ENCODE measurements at places on chromosomes 7 and 10.

DNA sequence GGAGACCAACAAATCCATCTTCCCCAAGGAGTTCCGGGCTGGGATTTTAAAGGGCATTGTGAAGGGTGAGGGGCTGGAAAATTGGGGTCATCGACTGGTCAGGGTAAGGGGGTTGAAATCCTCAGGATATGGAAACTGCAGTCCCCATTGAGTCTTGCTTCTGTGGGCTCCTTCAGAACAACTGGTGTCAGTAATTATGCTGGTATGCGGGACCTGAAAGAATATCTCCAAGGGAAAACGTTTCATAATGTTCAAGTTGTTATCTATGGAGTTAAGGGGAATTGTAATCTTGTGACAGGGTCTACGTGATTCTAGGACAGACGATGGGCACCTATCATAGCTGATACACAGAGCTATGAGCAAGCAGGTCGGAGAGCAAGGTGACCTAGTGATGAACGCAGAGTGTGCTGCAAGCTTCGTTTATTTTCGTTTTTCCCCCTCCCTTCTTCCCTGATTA lies 494 bp upstream of the RHBDD2 start:
- DNase-seq, result no peak

DNA sequence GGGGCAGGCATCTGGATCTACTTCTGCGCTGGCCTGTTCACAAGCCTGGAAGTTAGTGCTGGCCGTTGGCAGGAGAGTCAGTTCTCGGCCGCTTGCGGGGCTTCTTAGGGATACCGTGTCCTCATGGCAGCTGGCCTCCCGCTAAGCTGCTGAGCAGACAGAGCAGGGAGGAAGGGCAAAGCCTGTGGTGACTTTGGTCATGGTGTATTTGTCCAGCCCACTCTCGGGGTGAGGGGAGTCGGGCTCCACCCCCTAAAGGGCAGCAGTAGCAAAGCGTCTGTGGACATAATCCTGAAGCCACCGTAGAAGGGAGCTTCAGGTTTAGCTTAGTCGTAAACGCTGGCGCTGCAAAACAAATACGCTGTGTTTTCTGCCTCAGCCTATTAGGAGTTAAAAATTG lies 12.2 kb downstream of the UBE3C start:
- peak; percentile 15 for DNase-seq

GRCh38 chr7:92412745-92413144 lies 34.5 kb upstream of the GATAD1 start:
- no peak for DNase-seq

DNA sequence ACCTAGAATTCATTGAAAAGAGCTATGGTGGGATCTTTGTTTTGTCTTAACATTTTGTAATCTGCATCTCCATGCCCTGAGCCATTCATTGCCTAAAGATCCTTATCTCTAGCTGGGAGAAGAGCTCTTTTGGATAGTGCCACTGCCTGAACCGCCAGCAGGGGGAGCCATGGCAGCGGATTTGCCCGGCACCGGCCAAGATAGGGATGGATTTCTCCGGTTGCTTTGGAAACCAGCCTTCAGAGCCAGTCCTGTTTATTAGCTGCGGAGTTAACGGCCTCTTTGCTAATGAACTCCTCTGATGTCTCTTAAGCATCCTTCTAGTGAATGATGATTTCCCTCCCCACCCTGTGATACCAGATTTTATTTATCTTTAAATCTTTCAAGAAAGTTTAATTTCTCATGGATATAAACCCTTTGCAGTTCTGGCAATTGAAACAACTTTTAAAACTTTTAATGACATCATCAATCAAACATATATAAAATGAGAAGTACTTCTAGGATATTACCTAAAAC lies 58.2 kb upstream of the LYZL2 start:
- DNase-seq, result peak; percentile 44

DNA sequence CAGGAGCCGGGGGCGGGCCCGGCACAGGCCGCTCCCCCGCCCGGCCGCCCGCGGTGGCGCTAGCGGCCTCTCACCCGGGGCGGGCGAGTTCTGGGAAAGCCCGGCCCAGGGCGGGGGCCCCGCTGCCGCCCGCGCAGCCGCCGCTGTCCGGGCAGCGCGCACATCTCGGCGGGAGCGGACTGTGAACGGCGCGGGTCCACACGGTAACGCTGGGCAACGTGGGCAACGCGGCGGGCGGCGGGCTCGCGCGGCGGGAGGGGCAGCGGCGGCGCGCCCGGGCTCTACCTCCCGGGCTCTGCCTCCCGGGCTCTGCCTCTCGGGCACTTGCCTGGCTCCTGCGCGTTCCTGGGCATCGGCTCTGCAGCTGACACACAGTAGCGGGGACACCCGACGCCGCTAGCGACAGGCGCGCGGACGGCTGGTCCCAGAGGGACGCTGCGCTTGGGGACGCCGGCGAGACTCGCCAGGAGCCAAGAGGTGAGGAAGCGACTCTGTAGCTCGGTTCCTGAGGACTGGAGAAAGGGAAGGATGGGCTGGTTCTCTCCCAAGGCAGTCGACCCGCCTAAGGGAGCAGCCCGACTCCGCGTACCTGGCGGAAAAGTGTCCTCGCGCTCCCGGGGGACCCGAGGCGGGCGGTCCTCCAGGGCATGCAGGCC lies at the start of gene PLCE1:
Gene PLCE1 (plus strand): TSS at position 150 of the 656 bp plus-strand sequence. CDS start 37,116 bp downstream, outside the sequence.
- DNase-seq, result no peak

DNA sequence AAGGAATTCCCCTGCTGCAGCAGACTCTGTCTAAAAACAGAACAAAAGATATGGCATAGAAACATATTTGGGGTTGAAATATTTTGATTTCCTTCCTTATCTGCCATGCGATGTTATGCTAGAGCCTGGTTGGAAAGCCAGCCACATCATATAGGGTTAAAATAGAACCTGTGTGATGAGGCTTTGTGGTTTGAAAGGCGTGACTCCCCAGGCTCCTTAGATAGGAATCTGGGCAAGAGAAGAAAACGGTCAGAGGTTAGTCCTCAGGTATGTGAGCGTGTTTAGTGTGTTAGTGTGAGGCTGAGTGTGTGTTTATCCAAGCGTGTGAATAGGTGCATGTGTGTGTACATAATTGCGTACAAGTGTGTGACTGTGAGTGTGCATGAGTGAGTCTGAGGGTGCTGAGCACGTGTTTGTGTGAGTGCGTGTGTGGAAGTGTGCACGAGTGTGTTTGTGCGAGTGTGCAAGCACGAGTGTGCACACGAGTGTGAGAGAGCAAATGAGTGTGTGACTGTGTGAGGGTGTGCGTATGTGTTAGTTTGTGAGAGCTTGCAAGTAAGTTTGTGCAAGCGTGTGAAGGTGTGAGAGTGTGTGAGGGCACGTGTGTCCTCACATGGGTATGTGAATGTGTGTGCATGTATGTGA lies 79.9 kb downstream of the COL26A1 start:
- DNase-seq, result no peak

GRCh38 chr7:134315679-134316538 lies 821 bp downstream of the SLC35B4 start:
- no peak for DNase-seq
